ENCODE measurements at places on chromosomes 3 and 15.
A peak's percentile ranks its signal among the peaks of the same experiment; 100 is the strongest.

- DNase-seq: no peak
Measured at GRCh38 chr15:99669250-99669649, 64.0 kb downstream of the LYSMD4 start.

GRCh38 chr3:10599444-10599843, 94.1 kb upstream of the ATP2B2 start:
- no peak for DNase-seq

GRCh38 chr3:153165261-153165681, 3.2 kb downstream of the RAP2B start:
- no peak for DNase-seq

DNA sequence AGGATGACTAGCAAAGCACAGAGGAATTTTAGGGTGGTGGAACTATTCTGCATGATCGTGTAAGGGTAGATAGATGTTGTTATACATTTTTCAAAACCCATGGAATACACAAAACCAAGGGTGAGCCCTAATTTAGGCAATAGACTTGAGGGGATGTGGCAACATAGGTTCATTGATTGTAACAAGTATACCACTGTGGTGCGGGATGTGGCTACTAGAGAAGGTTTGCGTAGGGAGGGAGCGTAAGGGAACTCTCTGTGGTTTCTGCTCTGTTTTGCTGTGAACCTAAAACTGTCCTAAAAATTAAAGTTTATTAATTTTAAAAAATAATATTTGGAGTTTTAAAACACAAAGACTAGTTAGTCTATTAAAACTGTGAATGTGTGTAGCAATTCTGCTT, 202.8 kb downstream of the PLCL2 start:
- DNase-seq: no peak

DNA sequence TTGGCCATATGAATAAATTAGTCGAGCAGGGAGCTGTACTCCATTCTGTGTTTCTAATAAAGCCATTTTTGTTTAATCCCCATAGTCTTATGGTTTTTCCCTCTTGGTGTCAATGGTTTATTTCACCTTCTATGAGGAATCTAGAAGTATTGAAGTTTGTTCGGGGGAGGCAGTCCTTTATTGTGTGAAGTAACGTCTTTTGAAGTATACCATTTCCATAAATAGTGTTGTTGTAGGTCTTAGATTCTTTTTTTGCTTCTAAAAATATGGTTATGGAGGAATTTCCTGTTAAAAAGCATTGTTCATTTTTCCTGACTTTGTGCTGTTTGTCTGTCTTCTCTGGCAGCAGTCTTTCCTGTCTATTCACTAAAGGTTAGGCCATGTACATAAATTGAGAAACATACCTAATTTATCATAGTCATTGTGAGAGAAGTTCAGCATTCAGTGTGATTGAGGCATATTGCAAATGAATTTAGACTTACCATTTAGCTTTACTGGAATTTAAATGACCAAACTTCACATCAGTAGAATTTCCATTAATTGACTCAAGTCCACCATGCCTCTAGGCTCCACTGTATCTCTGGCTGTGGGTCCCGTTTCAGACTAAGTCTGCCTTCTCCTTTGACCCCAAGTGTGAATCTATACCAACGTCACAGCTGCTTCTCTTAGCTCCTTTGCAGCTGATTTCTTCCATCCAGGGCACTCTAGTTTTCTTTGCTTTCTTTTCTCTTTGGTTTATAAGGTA, 37.3 kb downstream of the YEATS2 start:
- no peak for DNase-seq

DNA sequence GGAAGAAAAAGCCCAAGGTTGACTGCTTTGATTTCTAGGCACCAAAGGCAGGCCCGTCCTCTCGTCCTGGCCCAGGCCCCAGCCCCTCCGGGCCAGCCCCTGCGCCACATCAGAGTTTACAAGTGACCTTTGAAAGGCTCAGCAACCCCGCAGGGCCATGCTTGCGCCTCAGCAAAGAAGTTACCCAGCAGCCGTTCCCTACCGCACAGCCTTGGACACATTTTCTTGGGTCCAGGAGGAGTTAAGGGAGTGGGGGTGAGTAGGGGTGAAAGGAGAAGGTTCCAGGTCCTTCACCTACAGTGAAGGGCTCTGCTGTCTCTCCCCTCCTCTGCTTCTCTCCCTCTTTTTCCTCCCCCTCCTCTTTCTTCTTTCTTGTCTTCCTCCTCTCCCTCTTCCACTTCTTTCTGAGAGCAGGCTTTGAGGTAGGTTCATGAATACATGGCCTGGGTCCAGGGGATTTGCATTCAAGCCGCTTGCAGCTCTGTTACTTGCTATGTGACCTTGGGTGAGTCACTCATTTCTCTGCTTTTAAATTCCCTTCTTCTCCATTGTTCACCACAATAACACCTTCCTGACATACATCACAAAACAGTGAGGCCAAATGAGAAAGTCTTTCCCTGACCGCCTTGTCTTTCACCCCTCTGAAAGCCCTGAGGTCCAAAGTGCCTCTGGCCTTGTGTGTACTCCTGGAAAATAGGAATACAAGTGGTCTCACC, 223.3 kb upstream of the TPRG1 start:
- DNase-seq: no peak

DNA sequence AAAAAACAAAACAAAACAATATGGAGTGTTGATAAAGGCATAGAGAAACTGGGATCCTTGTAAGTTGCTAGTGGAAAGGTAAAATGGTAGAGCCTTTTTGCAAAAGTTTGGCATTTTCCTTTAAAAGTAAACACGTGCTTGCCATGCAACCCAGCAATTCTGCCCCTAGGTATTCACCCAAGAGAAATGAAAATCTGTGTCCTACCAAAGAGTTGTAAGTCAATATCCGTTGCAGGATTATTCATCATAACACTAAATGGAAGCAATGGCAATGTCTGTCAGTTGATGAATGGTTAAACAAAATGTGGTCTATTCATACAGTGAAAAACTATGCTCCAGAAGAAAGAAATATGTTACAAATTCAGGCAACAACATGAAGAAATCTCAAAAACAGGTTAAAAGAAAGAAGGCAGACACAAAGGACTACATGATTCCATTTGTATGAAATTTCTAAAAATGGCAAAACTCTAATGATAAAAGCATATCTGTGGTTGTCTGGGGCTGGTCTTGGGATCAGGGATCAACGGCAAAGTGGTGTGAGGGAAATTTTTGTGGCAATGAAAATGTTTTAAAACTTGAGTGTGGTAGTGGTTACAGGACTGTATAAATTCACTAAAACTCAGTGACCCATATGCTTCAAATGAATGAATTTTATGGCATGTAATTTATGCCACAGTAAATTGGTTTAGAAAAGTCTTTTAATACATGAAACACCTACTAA, 229.6 kb downstream of the OPA1 start:
- DNase-seq: no peak

- DNase-seq: peak; percentile 10
Measured at GRCh38 chr15:42921342-42921731, 759 bp upstream of the TTBK2 start.

DNA sequence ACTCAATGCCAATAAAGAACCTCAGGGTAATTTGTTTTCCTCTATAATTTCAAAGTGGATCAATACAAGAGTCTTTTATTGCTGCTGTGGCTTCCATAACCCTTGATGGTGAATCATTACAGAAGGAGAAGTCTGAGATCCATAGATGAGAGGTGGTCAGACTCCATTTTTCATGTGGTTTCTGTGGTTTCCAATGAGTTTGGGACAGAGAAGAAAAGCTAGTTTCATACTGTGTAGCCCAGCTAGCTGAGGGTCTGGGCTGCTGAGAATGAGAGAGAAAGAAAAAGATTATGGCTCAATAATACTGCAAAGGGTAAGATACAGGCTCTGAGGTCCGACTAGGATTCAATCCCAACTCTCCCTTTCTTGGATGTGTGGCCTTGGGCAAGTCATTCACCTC, 180.6 kb upstream of the LRRN1 start:
- no peak for DNase-seq

GRCh38 chr3:115943579-115943978, 320.3 kb downstream of the GAP43 start:
- no peak for DNase-seq

DNA sequence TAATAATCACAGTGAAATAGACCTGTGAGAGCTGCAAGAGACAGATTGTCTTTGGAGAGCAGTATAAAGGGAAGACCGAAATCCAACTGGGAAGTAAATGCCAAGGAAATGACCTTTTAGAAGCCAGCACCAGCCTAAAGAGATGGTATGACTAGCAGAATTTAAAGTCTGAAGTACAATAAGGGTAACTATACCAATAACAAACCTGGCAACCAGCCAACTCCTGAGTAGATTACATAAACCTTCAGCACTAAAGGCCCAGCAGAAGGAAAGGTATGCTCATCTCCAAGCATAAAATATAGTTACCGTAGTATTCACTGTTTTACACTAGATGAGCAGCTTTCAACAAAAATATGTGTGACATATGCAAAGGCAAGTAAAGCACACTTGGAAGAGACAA, 155.1 kb upstream of the SATB1 start:
- no peak for DNase-seq

- no peak for DNase-seq
Measured at GRCh38 chr3:73364517-73364916, 260.2 kb downstream of the PDZRN3 start.

DNA sequence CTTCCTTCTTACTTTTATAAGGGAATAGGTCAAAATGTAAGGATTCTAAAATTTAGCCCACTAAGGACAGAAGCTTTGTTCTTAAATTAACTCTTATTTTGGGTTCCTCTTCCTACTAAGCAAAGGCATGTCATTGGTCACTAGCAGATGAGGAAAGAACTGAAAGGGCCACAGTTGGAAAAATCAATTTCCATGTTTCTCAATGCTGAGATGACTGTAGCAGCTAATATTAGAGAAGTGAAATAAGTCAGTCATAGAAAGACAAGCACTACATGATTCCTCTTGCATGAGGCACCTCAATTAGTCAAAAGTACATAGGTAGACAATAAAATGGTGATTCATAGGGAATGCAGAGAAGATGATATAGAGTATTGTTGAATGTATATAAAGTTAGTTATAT, 353.7 kb downstream of the RSL24D1 start:
- no peak for DNase-seq

GRCh38 chr3:198080521-198081384, 120.7 kb downstream of the LMLN start:
- DNase-seq: peak; percentile 59

DNA sequence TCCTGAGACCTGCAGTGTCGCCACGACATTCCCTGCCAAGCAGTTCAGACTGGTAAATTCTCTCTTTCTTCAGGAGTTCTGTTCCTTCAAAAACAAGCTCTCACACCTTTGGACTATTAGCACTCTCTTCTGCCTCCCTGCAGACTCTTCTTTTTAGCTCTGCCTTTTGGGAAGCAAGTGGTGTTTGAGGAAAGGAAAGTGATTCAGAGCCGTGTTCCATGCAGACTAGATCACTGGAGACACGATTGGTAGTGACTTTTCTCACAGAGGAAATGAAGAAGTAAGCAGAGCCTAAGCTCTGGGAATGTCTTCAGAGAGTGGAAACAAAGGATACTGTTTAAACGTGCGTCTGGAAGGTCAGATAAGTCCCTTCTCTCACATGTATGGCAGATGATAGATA, 270.6 kb upstream of the TPRG1 start:
- DNase-seq: no peak
